Ureter (tissue), 1 donor: ENCODE measurements at places on chromosomes 11 and 22.

- no peak for DNase-seq
These were observed 131.0 kb downstream of the MORC2 start for GRCh38 chr22:30837531-30837930.

- DNase-seq: no peak
These were observed 277.6 kb upstream of the ZC3H12C start for GRCh38 chr11:109815500-109816150.

DNA sequence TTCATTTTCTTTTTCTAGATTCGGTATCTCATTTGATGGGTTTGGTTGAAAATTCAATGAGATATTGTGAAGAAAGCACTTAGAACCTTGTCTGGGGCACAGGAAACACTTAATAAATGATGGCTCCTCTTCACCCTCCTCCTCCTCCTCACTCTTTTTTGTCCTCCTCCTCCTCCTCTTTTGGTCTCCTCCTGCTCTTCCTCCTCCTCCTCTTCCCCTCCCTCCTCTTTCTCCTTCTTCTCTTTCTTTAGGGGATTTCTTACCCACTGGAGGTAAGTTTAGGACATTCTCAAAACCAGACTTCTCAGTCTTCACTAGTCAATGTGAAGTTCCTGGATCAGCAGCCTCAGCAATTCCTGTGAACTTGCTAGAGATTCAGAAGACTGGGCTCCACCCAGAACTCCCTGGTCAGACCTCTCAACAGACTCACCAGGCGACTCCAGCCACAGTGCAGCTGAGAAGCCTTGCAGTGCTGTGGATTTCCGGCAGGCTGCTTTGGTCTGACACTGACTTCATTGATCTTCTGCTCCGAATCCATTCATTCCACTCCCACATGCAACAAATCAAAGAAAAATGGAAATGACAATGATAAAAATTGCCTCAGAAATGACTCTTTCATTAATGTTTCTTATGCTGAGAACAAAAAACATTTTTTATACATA, 368.6 kb upstream of the B3GAT1 start:
- no peak for DNase-seq

GRCh38 chr11:19698493-19699292, 13.9 kb upstream of the NAV2 start:
- no peak for DNase-seq

DNA sequence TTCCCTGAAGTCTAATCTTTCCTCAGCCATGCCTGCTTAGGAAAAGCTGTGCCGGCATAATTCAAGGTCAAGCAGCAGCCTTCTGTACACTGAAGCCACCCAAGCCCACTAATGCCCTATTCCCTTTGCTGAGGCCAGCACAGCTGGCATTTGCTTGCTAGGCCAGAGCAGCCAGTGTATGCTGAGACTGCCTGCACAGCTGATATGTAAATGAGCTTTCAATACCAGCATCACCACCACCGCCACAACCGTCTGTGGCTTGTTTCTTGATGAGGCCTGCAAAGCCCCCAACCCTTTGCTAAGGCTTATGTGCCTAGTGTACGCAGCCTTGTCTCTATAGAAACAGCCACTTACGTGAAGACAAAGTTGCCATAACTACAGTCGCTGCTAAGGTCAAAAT, 56.3 kb upstream of the TNRC6B start:
- DNase-seq: no peak

DNA sequence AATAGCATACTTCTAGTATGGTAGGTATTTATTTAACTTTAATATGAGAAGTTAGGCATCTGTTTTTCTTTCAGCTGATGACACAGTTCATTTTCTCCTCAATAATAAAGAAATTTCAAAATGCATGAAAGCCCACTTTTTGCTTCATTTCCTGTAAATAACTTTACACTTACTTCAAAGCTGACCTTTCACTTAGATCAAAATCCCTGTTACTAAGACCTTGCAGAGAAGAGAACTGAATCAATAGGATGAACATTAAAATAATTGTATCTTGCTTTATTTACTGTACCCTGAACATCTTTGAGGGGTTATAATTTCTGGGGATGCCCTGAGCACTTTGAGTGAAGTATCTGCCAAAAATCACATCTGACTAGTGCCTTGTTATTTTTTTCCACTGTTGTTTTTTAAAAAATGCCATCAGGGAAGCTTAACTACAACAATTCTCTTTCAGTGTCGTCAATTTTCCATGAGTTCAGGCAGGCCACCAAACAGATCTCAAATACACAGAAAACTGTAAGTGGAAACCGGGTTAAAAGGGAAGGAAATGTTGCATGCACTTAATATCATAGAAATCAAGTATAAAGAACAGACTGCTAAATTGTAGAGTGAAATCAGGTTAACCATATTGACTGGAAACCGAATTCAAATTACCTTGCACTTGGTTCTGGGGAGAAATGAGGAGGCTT, 206.2 kb downstream of the MAML2 start:
- DNase-seq: no peak

DNA sequence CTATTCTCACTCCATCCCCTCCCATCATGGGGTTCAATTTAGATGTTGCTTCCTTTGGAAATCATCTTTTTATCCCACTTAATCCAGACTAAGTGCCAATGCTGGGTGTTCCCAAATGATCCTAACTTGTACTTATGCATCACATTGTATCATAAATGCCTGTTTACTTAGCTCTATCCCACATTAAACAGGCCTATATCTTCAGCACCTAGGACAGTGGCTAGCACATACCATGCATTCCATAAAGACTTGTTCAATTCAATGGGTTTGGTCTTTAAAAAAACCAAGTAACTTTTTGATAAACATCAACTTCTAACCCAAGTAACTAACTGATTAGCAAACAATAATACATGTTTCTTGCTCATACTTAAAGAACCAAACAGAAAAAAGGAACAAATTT, 40.6 kb downstream of the RSF1 start:
- no peak for DNase-seq

- DNase-seq: no peak
These were observed 140.3 kb downstream of the RBFOX2 start for GRCh38 chr22:35888181-35888870.

GRCh38 chr11:27705873-27706820, 5.9 kb upstream of the BDNF start:
- DNase-seq: no peak

- no peak for DNase-seq
These were observed 18.3 kb downstream of the ADORA2A start for GRCh38 chr22:24445481-24446259.

GRCh38 chr11:74819400-74819799, 70.8 kb downstream of the RNF169 start:
- DNase-seq: no peak

DNA sequence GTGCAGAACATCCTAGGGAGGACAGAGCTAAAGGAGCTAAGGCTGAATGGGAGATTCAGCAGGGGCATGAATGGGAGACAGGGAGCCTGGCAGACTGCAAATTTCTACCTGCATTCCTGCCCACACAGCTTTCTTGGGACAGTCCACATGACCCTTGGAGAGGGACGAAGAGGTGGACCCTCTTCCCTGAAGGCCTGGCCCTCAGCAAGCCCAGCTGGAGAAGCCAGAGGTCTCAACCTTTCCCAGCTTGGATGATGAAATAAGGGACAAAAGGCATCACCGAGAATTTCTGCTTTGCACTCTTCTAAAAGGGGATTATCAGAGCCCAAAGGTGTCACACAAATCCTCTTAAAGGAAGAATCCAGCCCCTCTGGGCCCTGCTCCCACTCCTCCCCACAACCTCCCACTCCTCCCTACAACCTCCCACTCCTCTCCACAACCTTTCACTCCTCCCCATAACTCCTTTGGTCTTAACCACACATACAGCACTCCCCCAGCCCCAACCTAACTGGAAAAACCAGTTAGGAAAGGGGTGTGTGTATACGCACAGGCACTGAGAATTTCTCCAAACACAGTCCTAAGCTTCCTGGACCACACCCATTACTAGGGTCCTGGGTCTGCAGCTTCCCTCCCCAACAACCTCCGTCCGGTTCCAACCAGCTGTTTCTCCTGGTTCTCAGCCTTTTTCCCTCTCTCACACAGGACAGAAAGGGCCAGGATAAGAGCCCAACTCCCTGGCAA, 38.4 kb downstream of the RPL27A start:
- peak; percentile 83 for DNase-seq

DNA sequence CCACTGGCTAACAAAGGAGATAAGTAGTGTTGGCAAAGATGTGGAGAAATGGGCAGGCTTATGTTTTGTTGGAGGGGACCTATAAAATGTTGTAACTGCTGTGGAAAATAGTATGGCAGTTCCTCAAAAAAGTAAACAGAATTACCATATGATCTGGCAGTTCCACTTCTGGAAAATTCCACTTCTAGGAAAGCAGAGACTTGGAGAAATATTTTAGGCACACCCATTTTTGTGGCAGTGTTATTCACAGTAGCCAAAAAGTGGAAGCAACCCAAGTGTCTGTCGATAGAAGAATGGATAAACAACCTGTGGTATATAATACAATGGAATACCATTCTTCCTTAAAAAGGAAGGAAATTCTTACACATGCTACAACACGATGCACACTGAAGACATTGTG, 57.0 kb upstream of the ADORA2A start:
- no peak for DNase-seq

DNA sequence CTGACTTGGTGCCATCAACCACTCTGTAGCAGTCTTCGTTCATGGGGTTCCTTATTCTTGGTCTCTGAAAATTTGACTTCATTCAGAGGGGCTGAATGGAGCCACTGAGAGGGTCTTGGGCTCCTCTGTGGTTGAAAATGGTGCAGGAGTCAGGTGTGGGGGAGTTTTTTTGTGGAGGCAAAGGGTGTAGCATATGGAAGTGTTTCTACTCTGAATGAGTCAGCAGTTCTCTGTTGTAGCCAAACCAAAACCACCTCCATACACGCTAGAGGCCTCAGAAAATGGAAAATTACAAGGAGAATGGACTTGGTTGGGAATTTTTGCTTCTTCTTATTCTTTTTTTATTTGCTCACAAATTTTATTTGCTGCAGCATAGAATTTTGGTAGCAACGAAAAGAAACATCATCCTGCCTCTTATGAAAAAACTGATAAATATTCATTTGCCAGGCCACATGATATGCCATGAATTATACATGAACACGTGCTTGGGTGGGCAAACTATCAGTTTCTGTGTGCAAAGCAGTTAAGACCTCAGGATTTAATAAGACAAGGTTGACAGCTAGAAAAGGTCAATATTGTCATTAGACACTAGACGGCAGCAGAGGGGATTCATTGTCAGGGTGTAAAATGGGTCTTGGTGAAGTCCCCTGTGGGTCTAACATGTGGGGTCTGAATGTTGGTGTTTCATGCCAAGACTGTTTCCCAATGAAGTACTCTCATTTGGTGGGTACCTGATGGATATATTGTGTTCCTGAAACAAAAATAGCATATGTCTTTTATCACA, 111.7 kb downstream of the MYO18B start:
- DNase-seq: no peak

- no peak for DNase-seq
These were observed 471.2 kb downstream of the MIAT start for GRCh38 chr22:27128461-27129085.

DNA sequence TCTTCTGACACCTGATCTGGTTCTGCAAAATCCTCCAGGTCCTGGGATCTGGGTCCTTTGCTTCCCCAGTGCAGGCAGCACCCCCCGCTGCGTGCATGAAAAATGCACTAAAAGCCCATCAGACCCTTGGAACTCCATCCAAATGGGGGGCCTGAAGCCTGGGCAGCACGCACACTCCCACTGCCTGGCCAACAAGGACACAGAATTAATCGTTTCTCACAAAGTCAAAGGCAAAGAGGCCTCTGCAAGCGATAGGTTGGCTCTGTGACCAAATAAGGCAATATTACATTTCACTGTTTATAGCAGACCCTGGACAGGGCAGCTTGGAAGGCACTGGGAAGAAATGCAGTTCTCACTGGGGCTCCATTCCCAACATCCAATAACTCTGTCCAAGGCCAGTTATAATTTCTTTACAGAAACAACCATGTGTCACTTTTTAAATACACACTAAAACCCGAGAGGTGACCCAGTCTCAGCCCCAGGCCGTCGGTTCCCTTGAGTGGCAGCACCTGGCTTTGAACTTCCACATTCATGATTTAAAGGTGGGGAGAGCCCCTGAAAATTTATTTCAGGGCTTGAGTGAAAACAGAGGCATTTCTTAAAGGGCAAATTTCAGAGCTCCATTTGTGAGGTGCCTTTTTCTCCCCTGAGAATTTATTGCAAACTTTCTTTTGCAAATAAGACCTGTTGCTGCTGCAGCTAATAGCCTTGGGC, 114.4 kb upstream of the ANO1 start:
- DNase-seq: no peak

DNA sequence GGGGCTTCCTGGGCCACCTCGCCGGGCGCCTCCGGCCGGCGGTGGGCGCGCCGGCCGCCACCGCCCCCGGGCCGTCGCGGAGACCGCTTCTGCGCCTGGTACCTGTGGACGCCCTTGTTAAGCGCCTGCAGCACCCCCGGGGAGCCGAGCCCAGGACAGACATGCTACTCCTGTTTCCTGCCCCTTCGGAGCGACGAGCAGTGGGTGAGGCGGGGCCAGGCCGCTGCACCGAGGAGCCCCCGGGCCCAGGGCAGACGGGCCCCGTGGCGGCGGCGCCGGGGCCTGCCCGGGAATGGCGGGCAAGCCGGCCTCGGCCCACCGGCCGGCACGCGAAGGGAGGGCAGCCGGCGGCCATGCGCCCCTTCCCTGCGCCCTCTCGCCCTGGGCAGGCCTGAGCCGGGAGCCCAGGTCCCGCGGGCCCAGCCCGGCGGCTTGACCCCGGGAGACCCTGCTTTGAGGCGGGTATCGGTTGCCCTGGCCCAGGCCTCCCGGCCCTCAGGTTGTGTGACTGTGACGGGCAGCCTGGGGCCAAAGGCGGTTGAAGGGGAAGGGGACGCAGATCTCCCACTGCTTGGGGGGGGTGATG, 789 bp upstream of the KDM2A start:
- peak; percentile 54 for DNase-seq

GRCh38 chr11:29996016-29996415, 20.8 kb downstream of the KCNA4 start:
- no peak for DNase-seq

- no peak for DNase-seq
These were observed 1.0 kb downstream of the CABP4 start for GRCh38 chr11:67456068-67456705.

DNA sequence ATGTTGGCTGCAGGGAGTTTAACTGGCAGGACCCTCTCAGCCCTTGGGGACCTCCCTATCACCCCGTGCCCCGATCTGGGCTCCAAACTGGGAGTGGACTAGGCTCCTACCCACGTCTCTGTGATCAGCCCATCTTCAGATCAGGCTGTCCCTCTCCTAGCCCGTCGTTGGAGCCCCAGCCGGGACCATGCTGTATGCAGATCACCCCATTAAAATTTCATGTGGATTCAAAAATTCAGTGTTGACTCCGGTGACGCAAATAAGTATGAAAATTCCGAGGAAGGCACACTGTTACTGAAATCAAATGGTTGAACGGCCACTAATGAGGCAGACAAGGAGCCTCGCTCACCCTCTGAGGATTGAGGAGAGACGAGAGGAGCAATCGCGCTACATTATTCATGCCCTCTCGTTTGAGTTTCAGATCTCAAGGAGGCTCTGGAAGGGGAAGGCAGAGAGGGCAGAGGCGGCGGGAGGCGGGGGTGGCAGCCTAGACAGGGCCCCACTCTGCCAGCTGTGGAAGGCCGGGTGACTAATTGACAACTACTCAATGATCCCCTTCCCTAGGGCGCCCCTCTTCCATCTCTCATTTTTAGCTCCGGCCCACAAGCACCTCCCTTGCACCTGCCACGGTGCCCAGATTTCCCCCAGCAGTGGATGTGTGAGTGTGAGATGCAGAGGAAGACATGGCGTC, 255.4 kb downstream of the MIAT start:
- no peak for DNase-seq

- peak; percentile 63 for DNase-seq
These were observed 24.1 kb upstream of the CHKA start for GRCh38 chr11:68145120-68145866.

GRCh38 chr11:123443851-123444623, 14.0 kb downstream of the GRAMD1B start:
- DNase-seq: no peak
